ENCODE measurements at places on chromosomes 1 and 21. TPM values are rescaled to one million over a fixed set of nuclear protein-coding genes. Genes with fewer than 3 reads are reported as not detected.

GRCh38 chr1:105785021-105785420 is 1271.5 kb upstream of the PRMT6 start:
- no peak overlapping the region for H3K4me3 ChIP-seq
- H3K27me3 ChIP-seq, result no peaks in the 10 kb centered on the region
- H3K36me3 ChIP-seq, result no peaks in the 10 kb centered on the region
- DNase-seq, result no peak
- H3K4me1 ChIP-seq, result no peaks in the 10 kb centered on the region

DNA sequence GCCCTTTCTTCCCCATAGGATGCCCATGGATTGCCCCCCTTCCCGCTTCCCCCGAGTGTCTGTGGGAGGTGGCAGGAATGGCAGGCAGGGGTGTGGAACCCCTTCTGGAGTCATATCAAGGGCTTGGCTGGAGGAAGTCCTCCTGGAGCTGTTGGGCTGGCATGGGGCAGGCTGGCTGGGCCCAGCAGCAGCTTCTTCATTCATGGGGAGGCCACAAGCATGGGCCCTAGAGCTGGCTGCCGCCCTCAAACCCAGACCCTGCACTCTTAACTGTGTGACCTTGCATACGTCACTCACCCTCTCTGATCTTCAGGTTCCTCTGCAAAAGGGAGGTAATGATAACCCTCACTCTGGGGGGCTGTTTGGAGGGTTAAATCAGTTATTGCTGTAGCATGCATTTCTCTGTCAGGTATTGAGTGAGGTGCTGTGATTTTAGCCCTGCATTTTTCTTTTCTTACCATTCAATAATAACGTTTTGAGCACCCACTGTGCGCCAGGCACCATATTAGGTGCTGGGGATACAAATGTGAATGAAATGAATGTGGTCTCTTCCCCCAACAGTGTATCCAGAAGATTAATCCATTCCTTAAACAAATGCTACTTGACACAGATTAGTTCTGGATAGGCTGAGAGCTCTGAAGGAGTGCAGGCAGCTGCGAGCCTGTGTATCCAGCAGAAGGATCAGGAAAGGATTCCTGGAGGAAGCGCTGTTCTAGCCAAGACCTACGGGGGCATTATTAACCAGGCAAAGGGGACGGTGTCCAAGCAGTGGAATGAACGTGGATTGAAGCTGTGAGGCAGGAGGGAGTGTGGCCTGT is 9.3 kb downstream of the PCSK9 start:
- H3K4me1 ChIP-seq, result no peaks in the 10 kb centered on the region
- no peak overlapping the region for H3K4me3 ChIP-seq
- no peak for DNase-seq

GRCh38 chr1:4794020-4794780 is 139.8 kb downstream of the AJAP1 start:
- no peaks in the 10 kb centered on the region for H3K36me3 ChIP-seq
- DNase-seq, result no peak
- no peak overlapping the region for H3K27ac ChIP-seq
- no peaks in the 10 kb centered on the region for H3K27me3 ChIP-seq

- DNase-seq, result no peak
- no peaks in the 10 kb centered on the region for H3K27me3 ChIP-seq
- no peaks in the 10 kb centered on the region for H3K4me1 ChIP-seq
- H3K4me3 ChIP-seq, result no peak overlapping the region
- no peak overlapping the region for H3K27ac ChIP-seq
- H3K36me3 ChIP-seq, result no peaks in the 10 kb centered on the region
These were observed 3.2 kb downstream of the ANXA9 start for GRCh38 chr1:150985179-150985825.

GBP3 gene
- total RNA-seq, result 88.6 TPM

GRCh38 chr1:147924813-147925212 is 3.4 kb upstream of the GPR89B start:
- no peaks in the 10 kb centered on the region for H3K36me3 ChIP-seq
- H3K27ac ChIP-seq, result no peak overlapping the region
- H3K27me3 ChIP-seq, result peaks cover 6% of the 10 kb centered on the region
- DNase-seq, result no peak

- H3K27me3 ChIP-seq, result no peaks in the 10 kb centered on the region
- H3K27ac ChIP-seq, result peak overlapping the region; percentile 25
- H3K4me1 ChIP-seq, result peaks cover 24% of the 10 kb centered on the region
- peak overlapping the region; percentile 88 for H3K4me3 ChIP-seq
- H3K36me3 ChIP-seq, result no peaks in the 10 kb centered on the region
These were observed 683 bp downstream of the LRRC8D start for GRCh38 chr1:89821322-89822108.

- peaks cover 25% of the 10 kb centered on the region for H3K27me3 ChIP-seq
- peak overlapping the region; percentile 63 for H3K4me3 ChIP-seq
- H3K36me3 ChIP-seq, result no peaks in the 10 kb centered on the region
- DNase-seq, result no peak
- peak overlapping the region; percentile 41 for H3K27ac ChIP-seq
These were observed 3.0 kb downstream of the NTRK1 start for GRCh38 chr1:156863631-156864030.

ATF6 gene
- total RNA-seq, result 25.5 TPM

DNA sequence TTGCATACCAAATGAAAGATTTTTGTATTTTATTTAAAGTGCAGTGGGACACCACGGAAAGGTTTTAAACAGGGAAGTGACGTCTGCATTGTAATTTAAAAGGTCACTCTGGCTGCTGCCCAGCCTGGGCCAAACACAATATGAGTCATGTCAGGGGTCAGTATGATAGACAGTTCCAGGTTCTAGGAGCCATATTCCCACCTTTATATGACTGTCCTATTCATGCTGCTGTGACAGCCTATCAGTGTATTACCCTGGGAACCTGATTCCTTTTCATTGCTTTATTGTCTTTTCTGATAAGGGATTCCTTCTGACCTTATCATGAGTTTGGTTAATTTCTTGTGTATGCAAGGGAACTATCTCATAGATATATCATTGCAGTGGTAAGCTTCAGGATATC is 5.3 kb downstream of the VANGL1 start:
- no peak overlapping the region for H3K4me3 ChIP-seq
- H3K27me3 ChIP-seq, result no peaks in the 10 kb centered on the region
- H3K27ac ChIP-seq, result no peak overlapping the region
- no peaks in the 10 kb centered on the region for H3K36me3 ChIP-seq
- H3K4me1 ChIP-seq, result peaks cover 8% of the 10 kb centered on the region

TRIM58 gene
- 0.50 TPM for total RNA-seq

GRCh38 chr1:6180268-6180706 is at the start of gene CHD5:
TSS of gene CHD5 (minus strand) at chr1:6180321. CDS start at chr1:6180023, 298 bp downstream.
- peak within 1 kb of the TSS; percentile 66 for H3K4me3 ChIP-seq
- peaks cover 4% of the 10 kb centered on the region for H3K36me3 ChIP-seq
- H3K4me1 ChIP-seq, result peaks cover 25% of the 10 kb centered on the region

DNA sequence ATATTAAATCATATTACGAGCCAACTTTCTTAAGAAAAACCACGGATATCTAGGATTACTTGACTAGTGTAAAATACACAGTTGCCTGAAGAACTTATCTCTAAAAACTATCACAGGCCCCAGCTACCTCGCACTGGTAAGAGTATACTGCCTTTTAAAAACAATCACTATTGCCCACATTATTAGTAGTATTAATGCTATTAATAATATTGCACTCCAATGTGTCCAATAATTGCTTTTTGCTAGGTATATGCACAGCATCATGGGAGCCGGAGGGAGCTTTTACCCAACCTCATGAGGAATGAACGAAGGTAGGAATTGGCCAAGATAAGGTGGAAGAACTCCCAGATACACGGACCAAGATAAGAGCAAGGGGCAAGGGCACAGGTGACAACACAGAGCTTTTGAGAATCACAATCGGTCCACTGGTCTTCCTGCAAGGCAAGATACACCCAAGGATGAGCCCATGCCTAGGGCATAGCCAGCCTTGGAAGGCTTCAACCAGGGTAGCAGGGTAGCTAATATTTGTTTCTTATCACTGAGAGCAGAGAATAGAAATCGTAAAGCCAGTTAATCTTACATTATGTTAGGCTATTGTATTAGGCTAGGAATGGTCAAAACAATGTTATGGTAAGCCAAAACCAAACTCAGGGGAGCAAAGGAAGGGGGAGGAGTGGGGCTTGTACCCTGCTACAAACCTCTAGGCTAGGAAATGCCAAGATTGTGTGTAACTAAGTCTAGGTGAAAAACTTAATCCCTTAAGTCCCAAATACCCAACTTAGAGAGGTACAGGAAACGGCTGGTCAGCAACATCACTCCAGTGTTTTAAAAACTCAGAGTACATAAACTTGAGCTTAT is 9.4 kb downstream of the GLUL start:
- peaks cover 21% of the 10 kb centered on the region for H3K36me3 ChIP-seq
- H3K27ac ChIP-seq, result no peak overlapping the region
- H3K27me3 ChIP-seq, result no peaks in the 10 kb centered on the region
- H3K4me1 ChIP-seq, result no peaks in the 10 kb centered on the region

DNA sequence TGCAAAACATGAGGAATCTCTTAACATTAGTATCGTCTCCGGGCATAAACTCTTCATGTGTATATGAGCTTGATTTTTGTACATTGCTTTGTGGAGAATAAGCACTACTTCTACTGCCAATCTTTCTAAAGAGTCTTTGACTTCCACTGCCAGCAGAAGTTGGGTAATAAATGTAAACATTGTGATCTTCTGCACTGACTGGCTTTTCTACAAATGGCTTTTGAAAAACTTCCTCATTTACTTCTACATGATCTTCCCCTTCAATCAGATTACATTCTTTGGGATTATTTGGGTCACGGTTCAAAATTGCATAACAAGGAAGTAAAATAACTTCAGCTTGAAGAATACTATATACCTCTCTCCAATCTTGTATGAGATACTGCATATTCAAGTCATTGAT is 30.4 kb upstream of the SLC44A5 start:
- no peak overlapping the region for H3K27ac ChIP-seq
- DNase-seq, result no peak
- no peak overlapping the region for H3K4me3 ChIP-seq
- no peaks in the 10 kb centered on the region for H3K36me3 ChIP-seq
- no peaks in the 10 kb centered on the region for H3K4me1 ChIP-seq
- peaks cover 4% of the 10 kb centered on the region for H3K27me3 ChIP-seq

DNA sequence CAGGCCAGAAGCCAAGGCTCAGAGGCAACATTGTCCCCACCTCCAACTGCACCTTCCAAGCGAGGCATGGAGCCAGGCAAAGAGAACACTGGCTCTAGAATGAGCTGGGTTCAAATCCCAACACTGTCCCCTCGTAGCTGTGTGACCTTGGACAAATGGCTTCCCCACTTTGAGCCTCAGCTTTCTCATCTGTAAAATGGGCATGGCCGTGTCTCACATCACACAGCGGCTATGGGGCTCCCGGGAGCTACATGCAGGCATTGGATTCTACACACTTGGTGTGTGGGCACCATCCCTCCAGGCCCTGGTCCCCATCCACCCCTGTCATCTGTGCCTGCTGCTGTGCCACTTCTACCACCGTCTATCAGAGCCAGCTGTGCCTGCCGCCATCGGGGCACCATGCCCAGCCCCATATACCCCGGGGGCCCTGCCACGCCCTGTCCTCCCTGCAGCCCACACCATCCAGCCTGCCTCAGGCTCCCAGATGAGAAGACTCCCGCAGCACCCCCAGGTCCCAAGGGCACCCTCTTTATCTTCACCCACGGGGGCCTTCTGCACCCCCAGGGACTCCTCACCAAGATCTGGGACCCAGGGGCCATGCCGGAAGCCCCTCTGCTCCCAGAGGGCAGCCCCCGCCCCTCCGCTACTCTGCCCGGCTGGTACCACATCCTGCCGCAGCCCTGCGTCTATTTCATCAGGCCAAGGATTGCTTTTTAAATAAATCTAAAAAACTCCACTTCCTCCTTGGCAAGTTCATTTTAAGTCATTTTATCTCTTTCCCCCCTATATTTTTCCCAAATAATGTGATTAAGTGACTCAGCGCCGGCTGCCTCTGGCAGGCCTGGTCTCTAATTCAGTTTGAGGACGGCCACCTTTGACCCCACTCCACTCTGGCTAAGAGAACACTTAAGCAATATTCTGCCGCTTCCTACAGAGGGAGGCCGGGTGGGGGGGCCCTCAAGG is 107.8 kb upstream of the TARDBP start:
- no peak for DNase-seq
- peaks cover 14% of the 10 kb centered on the region for H3K4me1 ChIP-seq
- H3K27ac ChIP-seq, result peak overlapping the region; percentile 76
- H3K36me3 ChIP-seq, result no peaks in the 10 kb centered on the region
- no peaks in the 10 kb centered on the region for H3K27me3 ChIP-seq
- H3K4me3 ChIP-seq, result peak overlapping the region; percentile 49

DNA sequence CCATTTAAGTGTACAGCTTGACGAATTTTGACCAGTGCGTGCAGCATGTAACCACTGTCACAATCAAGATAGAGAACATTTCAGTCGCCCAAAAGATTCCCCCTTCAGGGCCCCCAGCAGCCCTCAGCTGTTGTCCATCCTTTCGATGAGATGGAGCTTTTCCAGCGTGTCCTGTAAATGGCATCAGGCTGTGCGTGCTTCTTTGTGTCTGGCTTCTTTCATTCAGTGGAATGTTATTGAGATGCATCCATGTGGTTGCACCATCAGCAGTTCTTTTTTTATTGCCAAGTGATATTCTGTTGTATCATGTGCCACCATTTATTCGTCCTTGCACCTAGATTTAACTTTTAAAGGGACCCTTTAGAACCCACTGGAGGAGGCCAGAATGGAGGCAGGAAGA is 21.9 kb downstream of the UBE2Q1 start:
- peaks cover 38% of the 10 kb centered on the region for H3K27me3 ChIP-seq
- H3K4me3 ChIP-seq, result no peak overlapping the region
- H3K36me3 ChIP-seq, result no peaks in the 10 kb centered on the region
- DNase-seq, result no peak
- H3K27ac ChIP-seq, result no peak overlapping the region

KCNE2 gene
- not detected for total RNA-seq

C8A gene
- total RNA-seq, result not detected

GRCh38 chr1:50275566-50275965 is 147.7 kb downstream of the DMRTA2 start:
- no peak for DNase-seq
- H3K4me3 ChIP-seq, result no peak overlapping the region
- H3K36me3 ChIP-seq, result no peaks in the 10 kb centered on the region
- no peak overlapping the region for H3K27ac ChIP-seq
- no peaks in the 10 kb centered on the region for H3K4me1 ChIP-seq

DNA sequence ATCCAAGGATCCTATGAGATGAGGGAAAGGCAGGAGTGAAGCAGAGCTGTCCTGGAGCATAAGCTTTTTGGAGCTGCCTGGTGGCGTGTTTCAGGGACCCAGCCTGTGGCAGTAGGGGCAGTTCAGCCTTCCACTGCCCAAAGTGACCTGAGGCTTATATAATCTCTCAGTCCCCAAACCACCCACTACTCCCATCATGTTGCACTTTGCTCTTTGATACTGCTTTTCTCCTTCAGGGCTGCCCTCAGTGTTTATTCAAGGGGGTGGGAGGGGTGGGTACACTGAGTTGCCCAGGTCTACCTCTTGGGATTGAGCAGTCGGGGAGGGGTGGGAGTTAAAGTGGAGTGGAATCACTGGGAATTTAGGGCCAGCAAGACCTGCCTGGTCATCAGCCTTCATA is 9.3 kb downstream of the HCN3 start:
- no peaks in the 10 kb centered on the region for H3K27me3 ChIP-seq
- H3K27ac ChIP-seq, result no peak overlapping the region
- no peak for DNase-seq
- no peak overlapping the region for H3K4me3 ChIP-seq
- H3K4me1 ChIP-seq, result no peaks in the 10 kb centered on the region

GRCh38 chr1:161887730-161888287 is 121.7 kb downstream of the ATF6 start:
- no peaks in the 10 kb centered on the region for H3K27me3 ChIP-seq
- no peak for DNase-seq
- no peak overlapping the region for H3K4me3 ChIP-seq
- H3K4me1 ChIP-seq, result peaks cover 3% of the 10 kb centered on the region
- no peak overlapping the region for H3K27ac ChIP-seq
- H3K36me3 ChIP-seq, result peaks cover 18% of the 10 kb centered on the region

- peaks cover 7% of the 10 kb centered on the region for H3K4me1 ChIP-seq
- peak overlapping the region; percentile 55 for H3K27ac ChIP-seq
- no peak for DNase-seq
- H3K4me3 ChIP-seq, result no peak overlapping the region
These were observed 120.2 kb upstream of the KCNE2 start for GRCh38 chr21:34243562-34243961.

All from natural killer cell treated with Interleukin-12 subunit alpha and Interleukin-12 subunit beta and Interleukin-15 and Interleukin-18, amount 100 ng/mL, for 72 hours (primary cell).